ENCODE measurements at places on chromosomes 16 and 17.

GRCh38 chr17:57391076-57391825, 134.9 kb downstream of the MSI2 start:
- DNase-seq, result no peak

DNA sequence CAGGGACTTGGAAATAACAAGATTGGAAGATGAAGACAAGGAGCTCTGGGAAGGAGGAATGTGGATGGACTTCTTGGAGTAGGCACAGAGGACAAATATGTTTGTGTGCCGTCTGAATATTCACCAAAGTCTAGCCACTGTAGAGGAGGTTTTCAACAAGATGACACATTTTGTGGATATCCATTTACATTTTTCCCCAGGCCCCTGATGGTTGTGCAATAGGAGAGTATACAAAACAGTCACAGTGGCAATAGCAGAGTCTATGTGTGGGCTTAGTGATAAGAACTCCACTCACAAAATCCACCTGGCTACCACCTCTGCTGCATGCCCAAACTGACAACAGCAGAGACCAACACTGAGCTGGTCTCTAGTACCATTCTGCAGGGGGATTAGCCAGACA, 32.6 kb upstream of the RPL38 start:
- DNase-seq, result no peak

GRCh38 chr16:14409563-14409962, 220.5 kb downstream of the PARN start:
- DNase-seq, result no peak

- no peak for DNase-seq
These were observed 644.1 kb downstream of the KCNJ2 start for GRCh38 chr17:70813355-70813930.

DNA sequence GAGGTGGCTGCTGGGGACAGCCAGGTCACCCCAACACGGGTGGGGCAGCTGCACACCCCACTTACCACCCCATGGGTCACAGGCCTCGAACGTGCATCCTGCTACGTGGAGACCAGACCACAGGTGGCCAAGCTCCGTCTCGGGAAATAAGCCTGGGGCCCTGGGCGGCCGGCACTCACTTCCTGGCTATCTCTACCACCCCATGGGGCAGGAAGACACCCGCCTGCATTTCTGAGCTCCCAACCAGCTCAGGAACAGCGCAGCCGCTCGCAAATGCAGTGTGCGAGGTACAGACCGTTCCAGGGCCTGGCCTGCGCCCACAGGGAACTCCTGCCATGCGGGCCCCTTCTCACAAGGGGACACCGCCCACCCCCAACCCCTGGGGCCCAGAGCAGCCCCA, 4.9 kb upstream of the GNG13 start:
- DNase-seq, result no peak

DNA sequence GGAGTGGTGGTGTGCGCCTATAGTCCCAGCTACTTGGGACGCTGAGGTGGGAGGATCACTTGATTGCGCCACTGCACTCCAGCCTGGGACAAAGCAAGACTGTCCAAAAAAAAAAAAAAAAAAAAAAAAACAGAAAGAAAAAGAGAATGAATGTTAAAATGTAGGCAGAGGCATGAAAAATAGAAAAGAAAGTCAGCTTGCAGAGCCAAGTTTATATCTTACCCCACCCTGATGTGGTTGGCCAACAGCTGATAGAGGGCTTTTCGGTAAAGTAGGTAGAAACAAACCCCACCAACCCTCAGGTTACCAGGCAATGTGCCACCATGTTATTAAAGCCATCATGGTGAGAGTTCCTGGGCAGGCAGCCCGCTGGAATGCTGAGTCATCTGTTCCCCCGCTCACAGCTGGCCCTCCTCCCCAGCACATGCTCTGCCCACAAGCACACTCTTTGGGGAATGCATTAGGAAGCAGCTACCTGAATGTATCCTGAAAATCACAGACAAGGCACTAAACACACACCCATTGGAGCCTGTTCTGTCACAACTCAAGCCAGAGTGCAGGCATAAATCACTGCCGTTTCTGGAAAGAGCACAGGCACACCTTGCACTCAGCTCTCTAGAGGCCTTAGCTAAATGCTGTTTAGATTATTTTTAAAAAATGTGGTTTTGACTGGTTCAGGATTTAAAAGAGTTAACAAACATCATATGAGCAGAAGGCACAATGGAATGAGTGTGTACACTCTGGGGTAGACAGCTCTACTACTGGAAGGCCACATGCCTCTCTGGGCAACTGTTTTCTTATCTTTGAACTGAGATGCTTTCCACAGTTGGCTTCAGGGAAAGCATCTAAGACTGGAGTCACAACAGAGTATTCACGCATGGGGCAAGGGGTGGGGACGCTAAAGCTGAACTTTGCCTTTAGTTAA, 128.5 kb downstream of the PARN start:
- no peak for DNase-seq

DNA sequence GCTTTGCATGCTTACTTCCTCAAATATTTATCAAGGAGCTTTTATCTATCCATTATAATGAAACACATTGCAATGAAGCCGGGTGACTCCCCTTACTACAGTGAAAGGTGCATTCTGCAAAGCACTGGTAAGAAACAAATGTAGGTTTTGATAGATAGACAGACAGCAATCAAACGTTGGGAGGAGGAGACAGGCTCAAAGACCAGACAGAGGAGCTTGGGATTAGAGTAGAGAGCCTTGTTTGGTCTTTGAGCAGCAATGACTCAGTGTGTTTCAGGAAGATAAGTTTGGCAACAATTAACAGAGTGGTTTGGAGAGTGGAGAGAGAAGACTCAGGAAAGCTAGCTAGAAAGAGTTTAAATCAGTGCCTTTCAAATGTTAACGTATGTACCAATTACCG, 68.8 kb downstream of the ZNF18 start:
- no peak for DNase-seq

GRCh38 chr16:85571813-85572619, 41.1 kb upstream of the GSE1 start:
- peak; percentile 57 for DNase-seq

- peak; percentile 24 for DNase-seq
These were observed 2.7 kb downstream of the NOD2 start for GRCh38 chr16:50696126-50696525.

GRCh38 chr17:81245024-81245664, 6.0 kb downstream of the NDUFAF8 start:
- no peak for DNase-seq
